ENCODE measurements at places on chromosomes 1 and 21. TPM values are rescaled to one million over a fixed set of nuclear protein-coding genes. Genes with fewer than 3 reads are reported as not detected.

S100A12 gene
- total RNA-seq = not detected

PDE9A gene
- total RNA-seq = 3.9 TPM

PDIK1L gene
- 4.8 TPM for total RNA-seq

NFASC gene
- total RNA-seq = 1.9 TPM

SPRR2F gene
- total RNA-seq = not detected

HSD3B1 gene
- not detected for total RNA-seq

ISG15 gene
- total RNA-seq = 132 TPM

PCP4L1 gene
- not detected for total RNA-seq

NLRP3 gene
- total RNA-seq = 0.97 TPM

ENAH gene
- total RNA-seq = 135 TPM

HES3 gene
- total RNA-seq = not detected

RNF186 gene
- total RNA-seq = not detected

JAM2 gene
- under 0.01 TPM for total RNA-seq

CATSPERE gene
- 1.7 TPM for total RNA-seq

RAB29 gene
- 43.2 TPM for total RNA-seq

MTR gene
- 34.5 TPM for total RNA-seq

MFAP2 gene
- 70.2 TPM for total RNA-seq

ZNF697 gene
- 13.2 TPM for total RNA-seq

TNFRSF1B gene
- total RNA-seq = 25.9 TPM

ADAM30 gene
- under 0.01 TPM for total RNA-seq

TFF3 gene
- not detected for total RNA-seq

COL9A2 gene
- total RNA-seq = 1.3 TPM

FOXD3 gene
- total RNA-seq = not detected

OR14C36 gene
- total RNA-seq = not detected

CNR2 gene
- not detected for total RNA-seq

MAN1C1 gene
- total RNA-seq = 5.2 TPM

KRTAP12-2 gene
- not detected for total RNA-seq

GPR52 gene
- total RNA-seq = 2.6 TPM

AMY2A gene
- not detected for total RNA-seq

GNG5 gene
- total RNA-seq = 17.3 TPM

ALG14 gene
- 6.4 TPM for total RNA-seq

IGSF9 gene
- not detected for total RNA-seq

FCER1A gene
- not detected for total RNA-seq

RAB7B gene
- 4.2 TPM for total RNA-seq

TSPAN2 gene
- under 0.01 TPM for total RNA-seq

IL12RB2 gene
- not detected for total RNA-seq

DESI2 gene
- 49.9 TPM for total RNA-seq

ZFP69B gene
- total RNA-seq = 5.8 TPM

VANGL2 gene
- total RNA-seq = not detected

TRIM17 gene
- total RNA-seq = 0.43 TPM

SPOCD1 gene
- 62.2 TPM for total RNA-seq

MATN1 gene
- total RNA-seq = not detected

GLMP gene
- 55.3 TPM for total RNA-seq

Data from fibroblast of villous mesenchyme (primary cell).